ENCODE measurements at places on chromosomes 16 and 17. TPM values are rescaled to one million over a fixed set of nuclear protein-coding genes. Genes with fewer than 3 reads are reported as not detected.

GRCh38 chr17:55245986-55246385 lies 18.8 kb upstream of the HLF start:
- no peak overlapping the region for H3K27ac ChIP-seq
- H3K27me3 ChIP-seq = peaks cover 28% of the 10 kb centered on the region
- H3K4me3 ChIP-seq = no peak overlapping the region
- H3K4me1 ChIP-seq = no peaks in the 10 kb centered on the region
- no peaks in the 10 kb centered on the region for H3K36me3 ChIP-seq
- DNase-seq = no peak

DNA sequence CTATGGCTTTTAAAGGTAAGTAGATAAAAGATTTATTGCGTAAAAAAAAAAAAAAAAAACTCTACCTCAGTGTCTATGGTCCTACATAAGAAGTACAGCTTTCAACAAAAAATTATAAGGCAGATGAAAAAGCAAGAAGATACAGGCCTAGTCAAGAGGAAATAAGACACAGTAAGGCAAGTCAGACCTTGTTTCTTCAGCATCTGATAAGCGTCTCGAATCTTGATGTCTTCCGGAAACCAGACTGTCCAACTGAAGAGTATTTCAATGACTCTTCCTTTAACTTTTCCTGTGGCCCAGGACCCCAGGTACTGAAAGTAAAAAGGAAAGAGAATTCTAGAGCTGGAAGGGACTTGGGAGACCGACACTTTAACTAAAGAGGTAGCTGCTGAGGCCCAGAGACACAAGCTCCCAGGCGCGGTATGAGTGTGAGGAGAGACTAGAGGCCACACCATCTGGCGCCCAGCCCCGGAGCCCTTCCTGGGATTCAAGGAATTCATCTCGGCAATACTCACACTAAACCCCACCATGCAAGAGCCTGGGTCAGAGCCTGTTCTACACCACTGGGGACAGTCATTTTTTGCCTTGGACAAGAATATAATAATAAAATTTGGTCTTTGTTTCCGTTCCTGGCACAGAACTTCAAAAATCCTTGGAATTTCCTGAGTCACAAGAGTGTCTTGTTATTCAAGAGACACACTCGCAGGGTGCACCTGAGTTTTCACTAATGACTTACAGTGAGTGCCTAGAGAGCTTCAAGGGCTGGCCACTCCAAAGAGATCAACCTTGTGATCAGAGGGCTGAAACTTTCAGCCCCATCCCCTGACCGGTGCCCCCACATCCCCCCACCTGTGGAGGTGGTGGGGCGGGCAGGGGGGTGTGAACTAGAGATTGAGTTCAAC lies 18.6 kb downstream of the GGA2 start:
- H3K4me3 ChIP-seq = no peak overlapping the region
- H3K27ac ChIP-seq = no peak overlapping the region
- no peaks in the 10 kb centered on the region for H3K36me3 ChIP-seq
- H3K27me3 ChIP-seq = no peaks in the 10 kb centered on the region

- no peaks in the 10 kb centered on the region for H3K27me3 ChIP-seq
- H3K36me3 ChIP-seq = no peaks in the 10 kb centered on the region
- H3K4me3 ChIP-seq = no peak overlapping the region
- no peak overlapping the region for H3K27ac ChIP-seq
- DNase-seq = no peak
- peaks cover 9% of the 10 kb centered on the region for H3K4me1 ChIP-seq
Observed at GRCh38 chr16:88351491-88352101, 31.2 kb upstream of the ZNF469 start.

- no peak overlapping the region for H3K27ac ChIP-seq
- H3K27me3 ChIP-seq = no peaks in the 10 kb centered on the region
Observed at GRCh38 chr16:67055712-67056487, 27.0 kb downstream of the CBFB start.

MYOCD gene
- not detected for total RNA-seq

- peaks cover 1% of the 10 kb centered on the region for H3K4me1 ChIP-seq
- H3K27me3 ChIP-seq = peaks cover 10% of the 10 kb centered on the region
- H3K27ac ChIP-seq = no peak overlapping the region
- no peaks in the 10 kb centered on the region for H3K36me3 ChIP-seq
- DNase-seq = no peak
- H3K4me3 ChIP-seq = no peak overlapping the region
Observed at GRCh38 chr17:72268431-72268830, 147.6 kb downstream of the SOX9 start.

DNA sequence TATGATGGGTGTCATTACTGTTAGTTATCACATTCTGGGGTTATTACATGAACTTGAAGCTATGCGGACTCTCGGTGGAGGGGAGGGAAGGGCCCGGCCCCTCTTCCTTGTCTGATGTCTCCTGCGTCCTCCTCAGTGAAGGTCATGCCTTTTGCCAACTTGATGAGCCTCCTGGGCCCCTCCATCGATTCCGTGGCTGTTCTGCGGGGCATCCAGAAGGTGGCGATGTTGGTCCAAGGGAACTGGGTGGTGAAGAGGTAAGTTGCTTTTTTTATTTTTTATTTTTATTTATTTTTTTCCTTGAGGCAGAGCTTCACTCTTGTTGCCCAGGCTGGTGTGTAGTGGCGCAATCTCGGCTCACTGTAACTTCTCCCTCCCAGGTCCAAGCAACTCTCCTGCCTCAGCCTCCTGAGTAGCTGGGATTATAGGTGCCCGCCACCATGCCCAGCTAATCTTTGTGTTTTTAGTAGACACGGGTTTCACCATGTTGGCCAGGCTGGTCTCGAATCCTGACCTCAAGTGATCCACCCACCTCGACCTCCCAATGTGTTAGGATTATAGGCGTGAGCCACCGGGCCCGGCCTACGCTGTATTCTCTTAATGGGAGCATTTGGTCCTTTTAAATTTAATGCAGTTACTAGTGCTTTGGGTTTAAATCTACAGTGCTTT lies 21.6 kb downstream of the POLR3E start:
- no peak overlapping the region for H3K4me3 ChIP-seq
- DNase-seq = peak; percentile 58
- no peaks in the 10 kb centered on the region for H3K27me3 ChIP-seq
- peaks cover 18% of the 10 kb centered on the region for H3K36me3 ChIP-seq
- H3K4me1 ChIP-seq = peaks cover 9% of the 10 kb centered on the region

DNA sequence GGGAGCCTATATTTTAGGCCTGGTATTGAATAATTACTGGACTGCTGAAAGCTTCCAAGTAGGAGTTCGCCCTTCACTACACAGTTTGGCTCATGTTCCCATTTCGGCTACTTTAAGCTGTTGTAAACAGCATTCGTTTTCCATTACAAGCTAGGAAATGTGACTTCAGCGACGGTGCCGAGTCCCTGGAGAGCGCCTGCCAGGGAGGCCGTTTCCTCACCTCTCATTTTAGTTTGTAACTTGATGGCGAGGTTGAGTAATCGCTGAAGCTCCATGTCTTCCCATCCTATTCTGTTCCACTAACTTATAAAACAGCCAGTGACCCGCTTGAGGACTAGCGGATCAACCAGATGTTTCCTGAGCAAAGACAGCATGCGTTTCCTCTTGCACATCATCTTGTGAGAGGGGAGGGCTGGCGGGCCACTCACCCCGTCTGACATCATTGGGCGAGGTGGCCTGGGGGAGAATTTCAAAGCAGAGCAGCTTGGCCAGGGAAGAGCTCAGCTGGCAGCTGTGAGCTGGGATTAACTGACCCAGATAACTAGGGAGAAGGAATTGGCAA lies 32.9 kb downstream of the PCTP start:
- no peak for DNase-seq
- no peak overlapping the region for H3K27ac ChIP-seq
- peaks cover 12% of the 10 kb centered on the region for H3K27me3 ChIP-seq
- H3K4me3 ChIP-seq = no peak overlapping the region
- no peaks in the 10 kb centered on the region for H3K36me3 ChIP-seq

MLKL gene
- 19.8 TPM for total RNA-seq

- no peak overlapping the region for H3K27ac ChIP-seq
- no peaks in the 10 kb centered on the region for H3K27me3 ChIP-seq
- H3K36me3 ChIP-seq = no peaks in the 10 kb centered on the region
- DNase-seq = no peak
Observed at GRCh38 chr16:72291531-72291981, 119.6 kb upstream of the PMFBP1 start.

OTOP3 gene
- total RNA-seq = not detected

DNA sequence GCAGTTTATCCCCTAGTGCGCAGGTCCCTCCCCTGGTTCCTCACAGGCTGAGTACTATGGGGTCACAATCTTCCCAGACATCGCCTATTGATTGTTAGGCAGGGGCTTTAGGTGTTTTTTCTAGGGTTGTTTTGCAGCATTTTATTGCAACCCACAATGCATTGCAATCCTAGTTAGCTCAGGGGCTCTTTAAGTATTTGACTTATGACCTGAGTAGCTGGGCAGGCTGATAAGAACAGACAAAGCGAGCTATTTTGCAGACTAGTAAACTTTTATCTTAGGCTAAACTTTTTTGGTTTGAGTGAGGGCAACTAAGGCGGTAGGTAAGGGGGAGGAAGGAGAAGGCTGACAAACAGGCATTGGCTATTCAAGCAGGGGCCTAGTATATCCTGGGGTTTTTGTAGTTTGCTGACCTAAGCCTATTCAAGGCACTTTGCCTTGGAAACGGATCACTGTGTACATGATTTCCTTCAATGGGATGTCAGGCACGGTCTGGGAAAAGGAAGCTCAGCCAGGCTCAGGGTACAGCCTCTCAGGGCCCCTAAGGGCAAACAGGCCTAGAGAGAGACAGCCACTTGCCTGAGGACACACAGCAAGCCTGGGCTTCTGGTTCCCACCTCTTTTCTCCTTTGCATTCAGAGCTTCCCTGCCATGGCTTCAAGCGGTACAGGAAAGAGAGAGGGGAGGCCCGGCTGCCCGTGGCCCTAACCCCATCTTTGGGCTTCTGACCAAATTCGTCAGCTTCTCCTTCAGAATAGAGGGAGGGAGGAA lies 6.4 kb downstream of the DRC7 start:
- no peak for DNase-seq
- H3K36me3 ChIP-seq = no peaks in the 10 kb centered on the region
- H3K4me3 ChIP-seq = no peak overlapping the region
- no peaks in the 10 kb centered on the region for H3K4me1 ChIP-seq
- H3K27ac ChIP-seq = no peak overlapping the region

GRCh38 chr16:55089600-55089999 lies 158.9 kb downstream of the IRX5 start:
- DNase-seq = no peak
- no peaks in the 10 kb centered on the region for H3K36me3 ChIP-seq
- no peaks in the 10 kb centered on the region for H3K4me1 ChIP-seq
- no peak overlapping the region for H3K27ac ChIP-seq

DNA sequence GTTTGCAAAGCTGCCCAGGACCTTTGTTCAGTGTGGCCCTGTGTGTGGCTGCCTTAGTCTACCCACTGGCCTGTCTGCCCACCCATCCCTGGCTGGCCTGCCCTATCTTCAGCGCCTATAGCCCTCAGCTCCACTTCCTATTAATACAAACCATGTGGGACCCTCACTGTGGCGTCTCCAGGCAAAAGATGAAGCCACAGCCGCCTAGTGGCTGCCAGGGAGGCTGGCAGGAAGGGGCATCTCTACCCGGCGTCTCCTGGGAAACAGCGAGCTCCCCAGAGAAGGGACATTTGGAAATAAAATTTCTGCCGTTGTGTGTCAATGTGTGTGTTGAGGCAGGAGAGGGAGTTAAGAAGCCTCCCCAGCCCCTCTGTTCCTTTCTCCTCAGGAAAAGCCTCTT lies 31.5 kb downstream of the NEUROD2 start:
- no peak overlapping the region for H3K4me3 ChIP-seq
- H3K4me1 ChIP-seq = peaks cover 6% of the 10 kb centered on the region
- H3K27ac ChIP-seq = no peak overlapping the region
- DNase-seq = no peak
- peaks cover 15% of the 10 kb centered on the region for H3K27me3 ChIP-seq
- H3K36me3 ChIP-seq = peaks cover 9% of the 10 kb centered on the region

DNA sequence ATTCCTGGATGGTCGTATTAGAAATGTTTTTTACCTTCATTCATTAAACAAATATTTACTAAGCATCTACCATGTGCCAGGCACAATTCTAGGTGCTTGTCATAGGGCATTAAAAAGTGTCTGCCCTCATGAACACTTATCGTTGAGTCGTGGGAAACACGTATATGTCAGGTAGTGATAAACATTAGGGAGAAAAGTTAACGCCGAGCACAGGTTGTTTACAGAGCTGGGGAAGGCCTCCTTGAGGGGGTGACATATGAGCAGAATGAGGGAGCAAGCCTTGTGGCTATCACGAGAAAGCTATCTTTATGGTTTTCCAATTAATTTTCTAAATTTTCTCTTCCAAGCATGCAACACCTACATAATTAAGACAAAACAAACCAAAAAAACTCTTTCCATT lies 985 bp upstream of the ZNF213 start:
- H3K27me3 ChIP-seq = no peaks in the 10 kb centered on the region
- DNase-seq = no peak
- peak overlapping the region; percentile 98 for H3K4me3 ChIP-seq
- peaks cover 4% of the 10 kb centered on the region for H3K36me3 ChIP-seq
- H3K4me1 ChIP-seq = peaks cover 41% of the 10 kb centered on the region

DNAI2 gene
- 0.38 TPM for total RNA-seq

- DNase-seq = no peak
- no peaks in the 10 kb centered on the region for H3K27me3 ChIP-seq
- H3K36me3 ChIP-seq = no peaks in the 10 kb centered on the region
- no peak overlapping the region for H3K4me3 ChIP-seq
Observed at GRCh38 chr16:48444574-48444973, 59.4 kb upstream of the SIAH1 start.

DNA sequence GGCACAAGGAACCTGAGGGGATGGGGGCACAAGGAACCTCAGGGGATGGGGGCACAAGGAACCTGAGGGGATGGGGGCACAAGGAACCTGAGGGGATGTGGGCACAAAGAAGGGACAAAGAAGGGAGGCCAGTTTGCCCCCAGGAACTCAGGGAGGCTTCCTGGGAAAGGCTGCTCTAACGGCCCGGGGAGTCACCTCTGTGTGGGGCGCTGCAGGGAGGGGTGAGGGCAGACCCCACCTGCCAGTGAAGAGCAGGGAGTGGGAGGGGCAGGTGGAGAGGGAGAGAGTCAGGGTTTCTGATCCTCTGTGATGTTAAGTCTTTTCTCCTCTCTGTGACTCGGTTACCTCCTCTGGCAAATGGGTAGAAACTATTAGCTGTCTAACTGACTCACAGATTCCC lies 57.7 kb downstream of the TIMM22 start:
- no peak overlapping the region for H3K4me3 ChIP-seq
- no peak overlapping the region for H3K27ac ChIP-seq
- no peak for DNase-seq
